ENCODE measurements at places on chromosomes 12 and 14.

- DNase-seq = no peak
Measured at GRCh38 chr14:73344319-73344718, 107.0 kb downstream of the PAPLN start.

- no peak for DNase-seq
Measured at GRCh38 chr12:120041386-120042231, 52.6 kb downstream of the BICDL1 start.

- no peak for DNase-seq
Measured at GRCh38 chr12:130351326-130351725, 13.6 kb downstream of the PIWIL1 start.

DNA sequence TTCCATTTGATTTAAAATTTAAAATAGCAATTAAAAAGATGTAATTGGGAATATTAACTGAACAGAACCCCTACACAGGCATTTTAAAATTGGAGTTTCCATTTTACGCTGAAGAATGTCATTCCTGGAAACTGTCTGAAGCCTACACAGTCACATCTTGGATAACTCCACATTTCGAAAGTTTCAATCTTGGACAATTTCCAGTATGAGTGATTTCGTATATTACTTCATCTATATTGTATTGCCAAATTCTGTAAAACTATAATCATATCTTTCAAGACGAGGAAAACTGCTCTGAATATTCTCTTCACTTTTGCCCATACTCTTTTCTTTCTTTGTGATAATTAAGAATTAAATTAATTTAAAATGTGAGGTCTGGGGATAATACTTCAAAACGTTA is 194.2 kb upstream of the ABCD2 start:
- DNase-seq = no peak

GRCh38 chr12:61487728-61488127 is 772.5 kb upstream of the USP15 start:
- no peak for DNase-seq

GRCh38 chr14:90194706-90195105 is 61.6 kb upstream of the PSMC1 start:
- no peak for DNase-seq

- no peak for DNase-seq
Measured at GRCh38 chr12:124518051-124518932, 49.1 kb downstream of the NCOR2 start.

DNA sequence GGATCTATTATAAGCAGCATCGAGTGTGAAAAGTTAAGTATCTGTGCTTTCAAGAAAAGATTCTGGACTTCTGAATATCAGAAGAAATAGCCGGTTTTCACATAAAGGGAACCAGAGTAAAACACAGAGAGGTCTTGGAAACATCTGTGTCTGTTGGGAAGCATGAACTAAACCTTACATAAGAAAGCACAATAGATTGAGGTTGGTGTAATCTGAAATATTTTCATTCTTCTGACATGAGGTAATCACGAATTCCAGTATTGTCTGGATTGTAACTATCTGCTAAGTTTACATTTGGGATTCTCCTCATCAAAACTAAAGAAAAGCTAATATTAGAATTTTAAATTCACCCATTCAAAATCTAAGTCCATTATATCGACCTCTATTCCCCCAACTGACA is 161.3 kb downstream of the CPNE8 start:
- DNase-seq = no peak

DNA sequence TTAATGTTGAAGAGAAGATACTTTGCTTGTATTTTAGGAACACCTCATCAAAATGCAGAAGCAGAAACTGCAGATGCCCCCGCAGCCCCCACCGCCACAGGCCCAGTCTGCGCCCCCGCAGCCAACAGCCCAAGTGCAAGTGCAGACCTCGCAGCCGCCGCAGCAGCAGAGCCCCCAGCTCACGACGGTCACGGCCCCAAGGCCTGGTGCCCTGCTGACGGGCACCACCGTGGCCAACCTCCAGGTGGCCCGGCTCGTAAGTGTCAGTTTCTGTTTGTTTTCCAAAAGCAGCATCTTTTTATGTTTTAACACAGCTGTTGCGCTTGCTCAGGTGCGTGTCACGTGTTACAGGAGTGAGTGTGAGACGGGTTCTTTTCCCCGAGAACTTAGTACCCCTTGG is 79.5 kb downstream of the DDX51 start:
- DNase-seq = no peak

DNA sequence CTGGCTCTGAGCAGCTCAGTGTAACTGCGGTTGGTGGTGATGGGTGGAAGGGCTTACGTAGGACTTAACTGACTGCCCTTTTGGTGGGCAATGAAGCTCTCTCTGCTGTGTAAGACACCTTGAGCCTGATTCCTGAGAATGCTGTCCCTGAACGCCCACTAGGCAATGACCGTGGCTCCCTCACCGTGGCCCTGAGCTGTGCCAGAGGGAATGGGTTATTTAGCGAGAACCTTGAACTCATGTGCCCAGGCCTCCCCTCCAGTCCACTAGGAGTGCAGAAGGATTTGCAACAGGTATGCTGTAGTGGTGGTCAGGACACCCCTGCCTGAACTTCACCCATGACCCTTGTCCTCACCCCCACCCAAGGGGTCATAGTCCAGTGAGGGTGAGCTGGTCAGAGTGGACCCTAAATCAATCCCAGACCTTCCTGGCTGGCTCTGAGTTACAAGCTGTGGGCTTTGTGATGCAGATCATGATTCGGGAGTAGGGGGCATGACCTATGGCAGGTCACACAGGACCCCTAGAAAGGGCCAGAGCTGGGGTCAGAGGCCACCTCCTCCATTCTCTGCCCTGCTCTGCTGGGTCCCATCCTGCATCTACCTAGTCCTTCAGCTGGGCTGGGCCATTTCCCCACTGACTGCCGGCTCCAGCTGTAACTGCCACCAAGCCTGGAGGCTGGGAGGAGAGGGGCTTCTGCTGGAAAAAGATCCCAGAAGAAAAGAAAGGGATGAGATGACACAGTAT is 14.5 kb upstream of the ANKRD33 start:
- no peak for DNase-seq

GRCh38 chr12:52564582-52564981 is 9.1 kb downstream of the KRT74 start:
- DNase-seq = no peak

GRCh38 chr12:92431146-92431545 is 271.6 kb upstream of the PLEKHG7 start:
- no peak for DNase-seq

GRCh38 chr14:68372368-68372767 is 420.5 kb downstream of the ZFP36L1 start:
- DNase-seq = no peak

DNA sequence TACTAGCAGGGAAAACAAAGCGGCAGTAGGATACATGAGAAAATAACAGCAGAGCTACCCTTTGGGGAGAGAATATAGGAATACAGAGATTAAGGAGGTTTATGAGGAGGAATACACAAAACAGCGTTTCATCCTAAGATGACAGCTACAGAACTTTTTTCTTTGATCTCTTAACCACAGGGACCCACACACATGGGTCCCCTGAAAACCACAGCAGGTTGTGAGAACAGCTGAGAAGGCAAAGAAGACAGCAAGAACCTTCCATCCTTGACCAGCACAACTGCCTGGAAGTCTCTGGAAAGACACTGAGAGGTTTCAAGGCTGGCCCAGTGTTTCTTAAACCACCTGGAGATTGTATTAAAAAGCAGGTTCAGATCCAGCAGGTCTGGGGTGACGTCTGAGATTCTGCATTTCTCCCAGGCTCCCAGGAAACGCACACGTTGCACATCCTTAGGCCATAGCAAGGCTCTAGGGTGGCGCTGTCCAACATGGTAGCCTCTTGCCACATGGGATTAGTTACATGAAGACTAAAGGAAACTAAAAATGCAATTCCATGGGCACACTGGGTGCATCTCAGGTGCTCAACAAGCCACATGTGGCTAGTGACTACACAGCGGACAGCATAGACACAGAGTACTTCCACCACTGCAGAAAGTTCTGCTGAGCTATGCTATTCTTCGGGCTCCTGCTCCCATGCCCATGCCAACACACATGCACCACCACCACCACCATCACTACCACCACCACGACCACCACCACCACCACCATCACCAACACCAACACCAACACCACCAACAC is 92.3 kb downstream of the FOXN3 start:
- DNase-seq = no peak

DNA sequence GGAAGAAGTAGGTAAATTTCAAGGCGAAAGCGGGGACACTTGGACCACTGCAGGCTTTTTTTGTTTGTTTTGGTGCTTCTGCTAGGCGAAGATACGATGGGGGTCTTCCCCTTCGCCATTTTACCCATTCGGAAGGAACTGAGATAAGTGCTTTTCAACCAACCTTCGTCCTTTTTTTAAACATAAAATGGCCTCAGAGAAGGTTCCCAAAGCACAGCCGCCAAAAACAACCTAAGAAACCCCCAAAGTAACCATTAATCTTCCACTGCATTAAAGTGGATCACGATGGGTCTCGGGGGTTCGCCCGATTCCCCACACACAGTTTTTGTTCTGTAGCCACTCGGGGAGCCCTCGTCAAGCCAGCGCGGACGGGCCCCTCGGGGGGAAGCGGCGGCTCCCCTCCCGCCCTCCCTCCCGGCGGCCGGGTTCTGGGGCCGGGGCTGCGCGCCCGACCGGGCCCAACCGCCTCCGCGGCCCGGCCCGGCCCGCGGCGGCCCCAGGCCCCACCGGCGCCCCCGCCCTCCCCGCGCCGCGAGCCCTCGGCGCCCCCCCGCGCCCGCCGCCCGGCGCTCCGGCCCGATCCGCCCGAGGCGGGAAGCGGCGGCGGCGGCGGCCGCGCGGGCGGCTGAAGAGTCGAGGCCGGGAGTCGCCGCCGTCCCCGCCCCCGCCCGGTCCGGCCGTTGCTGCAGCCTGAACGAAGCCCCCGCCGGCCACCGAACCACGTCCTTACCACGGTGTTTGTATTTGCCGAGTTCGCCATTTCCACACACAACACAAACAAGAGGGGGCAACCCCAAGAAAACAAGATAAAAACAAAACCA is 790 bp downstream of the GTF2A1 start:
- peak; percentile 39 for DNase-seq

DNA sequence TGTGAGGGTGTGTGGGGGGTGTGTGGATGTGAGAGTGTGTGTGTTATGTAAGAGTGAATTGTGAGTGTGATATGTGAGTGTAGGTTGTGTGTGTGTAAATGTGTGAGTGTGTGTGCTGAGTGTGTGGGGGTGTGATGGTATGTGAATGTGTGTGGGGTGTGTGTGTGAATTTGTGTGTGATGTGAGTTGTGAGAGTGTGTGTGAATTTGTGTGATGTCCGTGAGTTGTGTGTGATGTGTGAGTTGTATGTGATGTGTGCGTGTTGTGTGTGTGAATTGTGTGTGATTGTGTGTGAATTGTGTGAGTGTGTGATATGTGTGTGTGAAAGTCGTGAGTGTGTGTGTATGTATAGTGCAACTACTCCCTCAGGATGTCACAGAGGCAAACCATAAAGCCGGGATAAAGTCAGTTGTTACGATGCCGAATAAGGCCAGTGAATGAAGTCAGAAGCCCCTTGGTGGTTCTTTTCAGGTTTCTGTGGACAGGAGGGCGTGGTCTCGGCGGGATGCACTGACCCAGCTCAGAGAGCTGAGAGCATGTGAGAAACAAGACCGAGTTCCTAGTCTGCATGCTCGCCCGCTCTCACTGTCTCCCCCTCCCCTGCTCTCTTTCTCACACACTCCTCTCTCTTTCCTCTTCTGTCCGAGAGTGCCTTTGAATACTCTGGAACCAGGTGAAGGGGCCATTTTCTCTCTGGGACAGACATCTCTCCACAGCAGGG is 71.8 kb upstream of the MAX start:
- no peak for DNase-seq

DNA sequence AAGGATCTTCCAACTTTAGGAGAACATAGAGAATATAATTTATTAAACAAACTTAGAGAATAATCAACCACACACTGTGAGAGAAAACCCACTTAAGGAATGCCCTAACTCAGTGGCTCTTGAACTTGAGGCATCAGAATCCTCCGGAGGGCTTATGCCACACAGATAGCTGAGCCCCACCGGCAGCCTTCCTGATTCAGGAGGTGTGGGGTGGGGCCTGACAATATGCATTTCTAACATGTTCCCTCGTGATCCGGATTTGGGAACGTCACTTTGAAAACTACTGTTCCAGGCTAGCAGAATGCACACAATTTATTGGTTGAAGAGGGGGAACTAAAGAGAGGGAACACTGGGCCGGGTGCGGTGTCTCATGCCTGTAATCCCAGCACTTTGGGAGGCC is 2.0 kb upstream of the SOAT2 start:
- no peak for DNase-seq

DNA sequence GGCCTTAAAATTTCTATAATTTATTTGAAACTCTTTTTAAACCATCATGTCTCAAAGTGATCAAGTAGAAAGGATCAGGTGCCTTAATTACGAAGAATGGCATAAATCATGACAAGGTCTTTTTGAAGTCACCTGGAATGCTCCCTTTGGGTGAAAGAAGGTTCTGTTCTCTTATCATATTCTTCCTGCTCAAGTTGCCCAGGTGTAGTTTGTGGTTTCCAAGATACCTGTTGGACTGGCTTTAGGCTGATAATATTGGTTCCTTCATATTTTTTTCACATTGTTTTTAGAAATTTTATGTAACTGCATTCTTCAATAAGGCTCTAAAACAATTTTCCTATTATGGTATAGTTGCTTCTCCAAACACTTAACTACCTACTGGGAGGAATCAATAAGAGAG is 29.2 kb downstream of the RASSF3 start:
- DNase-seq = no peak

DNA sequence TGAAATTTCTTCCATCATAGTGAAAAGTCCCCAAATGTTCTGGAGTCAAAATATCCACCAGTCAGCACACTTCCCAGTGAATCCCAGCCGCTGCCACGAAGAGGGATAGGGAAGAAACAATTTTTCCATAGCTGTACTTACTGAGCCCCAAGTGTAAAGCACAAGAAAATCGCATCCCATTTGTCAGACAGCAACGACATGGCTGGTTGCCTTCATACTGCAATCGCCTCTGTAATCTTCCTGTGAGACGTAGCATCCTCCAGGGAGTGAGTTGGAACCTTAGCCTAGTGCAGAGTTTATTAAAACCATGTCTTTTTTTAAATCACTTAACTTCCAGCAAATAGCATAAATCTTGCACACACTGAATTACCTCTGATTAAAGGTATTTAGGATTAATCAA is 56.8 kb downstream of the GNG2 start:
- no peak for DNase-seq

- no peak for DNase-seq
Measured at GRCh38 chr12:42982828-42983227, 393.3 kb upstream of the PRICKLE1 start.

DNA sequence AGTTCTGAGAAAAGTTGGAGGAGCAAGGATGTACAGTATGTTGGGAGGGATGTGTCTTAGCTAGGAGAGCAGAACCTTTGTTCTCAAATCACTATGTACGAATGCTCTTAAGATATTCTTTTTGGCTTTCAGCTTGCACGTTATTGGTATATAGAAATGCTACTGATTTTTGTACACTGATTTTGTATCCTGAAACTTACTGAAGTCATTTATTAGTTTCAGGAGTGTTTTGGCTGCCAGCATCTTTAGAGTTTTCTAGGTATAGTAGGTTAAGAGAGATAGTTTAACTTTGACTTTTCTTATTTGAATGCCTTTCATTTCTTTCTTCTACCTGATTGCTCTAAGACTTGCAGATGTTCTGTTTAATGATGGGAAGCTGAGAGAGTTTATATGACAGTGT is 442.8 kb upstream of the FBXO33 start:
- DNase-seq = no peak

GRCh38 chr12:115938794-115939377 is 338.6 kb downstream of the MED13L start:
- DNase-seq = no peak

Data from activated CD4-positive, CD25-positive, alpha-beta regulatory T cell (primary cell).